ENCODE measurements at places on chromosomes 3 and 15.

DNA sequence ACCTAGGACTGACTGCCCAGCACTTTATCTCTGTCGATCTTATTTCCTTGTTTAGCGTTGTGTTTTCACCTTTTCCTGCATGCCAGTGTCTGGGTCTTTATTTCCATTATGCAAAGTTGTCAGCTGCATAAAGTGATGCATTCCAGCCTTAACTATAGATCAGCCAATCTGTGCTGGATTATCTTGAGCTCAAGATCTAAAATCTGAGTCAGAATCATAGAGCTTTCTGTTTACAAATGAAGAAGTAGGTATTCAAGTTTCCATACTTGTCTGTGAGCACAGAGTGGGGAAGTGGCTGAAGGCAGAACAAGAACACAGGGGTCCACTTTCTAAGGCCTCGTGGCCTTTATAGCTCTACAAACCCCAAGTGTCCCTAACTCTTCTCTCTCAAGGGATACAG lies 82.4 kb upstream of the PLCL2 start:
- H3K4me3 ChIP-seq: no peak overlapping the region
- no peak overlapping the region for H3K27ac ChIP-seq
- H3K4me1 ChIP-seq: peaks cover 14% of the 10 kb centered on the region
- no peak for DNase-seq

GRCh38 chr3:188389711-188390342 lies 235.9 kb downstream of the LPP start:
- no peaks in the 10 kb centered on the region for H3K27me3 ChIP-seq
- H3K4me3 ChIP-seq: no peak overlapping the region

DNA sequence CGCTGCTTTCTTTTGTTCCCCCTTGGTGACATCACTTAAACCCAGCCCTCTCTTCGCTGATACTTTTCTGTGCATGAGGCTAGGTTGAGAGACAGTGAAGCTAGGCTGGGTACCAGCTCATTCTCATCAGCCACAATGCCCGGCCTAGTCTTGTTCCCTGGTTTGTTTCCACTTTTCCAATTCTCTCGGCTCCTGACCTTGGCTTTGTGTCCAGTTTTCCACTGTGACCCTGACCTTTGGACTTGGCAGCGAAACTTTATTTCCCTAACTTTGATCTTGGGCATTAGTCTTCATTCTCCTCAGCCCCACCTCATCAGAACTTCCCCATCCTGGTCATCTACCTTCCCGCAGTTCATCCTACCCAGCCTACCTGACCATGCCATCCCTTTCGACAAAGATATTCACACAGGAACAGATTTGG lies 908 bp upstream of the ADPGK start:
- H3K27ac ChIP-seq: peak overlapping the region; percentile 96
- no peak for DNase-seq
- H3K36me3 ChIP-seq: no peaks in the 10 kb centered on the region
- peak overlapping the region; percentile 97 for H3K4me3 ChIP-seq

DNA sequence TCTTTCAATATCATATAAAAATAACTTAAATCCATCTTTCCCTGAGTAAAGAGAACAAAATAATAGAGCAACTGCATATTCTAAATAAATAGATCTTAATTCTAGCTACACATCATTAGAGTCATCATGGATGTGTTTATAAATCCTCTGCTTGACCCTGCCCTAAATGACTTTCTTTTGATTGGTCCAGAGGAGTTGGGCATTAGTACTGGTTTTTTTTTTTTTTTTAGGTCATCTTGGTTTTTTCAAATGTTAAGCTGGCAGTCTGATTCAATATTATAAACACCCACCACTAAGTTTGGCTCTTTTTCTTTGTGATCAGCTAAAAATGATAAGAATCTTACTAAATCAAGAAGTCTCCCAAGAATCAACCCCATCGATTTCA lies 504.0 kb upstream of the CBLB start:
- H3K27ac ChIP-seq: no peak overlapping the region
- H3K36me3 ChIP-seq: no peaks in the 10 kb centered on the region
- H3K27me3 ChIP-seq: no peaks in the 10 kb centered on the region
- no peak overlapping the region for H3K4me3 ChIP-seq

GRCh38 chr3:138945709-138946662 lies 951 bp downstream of the FOXL2 start:
- peak overlapping the region; percentile 32 for H3K27ac ChIP-seq
- peak; percentile 80 for DNase-seq
- peaks cover 15% of the 10 kb centered on the region for H3K27me3 ChIP-seq

DNA sequence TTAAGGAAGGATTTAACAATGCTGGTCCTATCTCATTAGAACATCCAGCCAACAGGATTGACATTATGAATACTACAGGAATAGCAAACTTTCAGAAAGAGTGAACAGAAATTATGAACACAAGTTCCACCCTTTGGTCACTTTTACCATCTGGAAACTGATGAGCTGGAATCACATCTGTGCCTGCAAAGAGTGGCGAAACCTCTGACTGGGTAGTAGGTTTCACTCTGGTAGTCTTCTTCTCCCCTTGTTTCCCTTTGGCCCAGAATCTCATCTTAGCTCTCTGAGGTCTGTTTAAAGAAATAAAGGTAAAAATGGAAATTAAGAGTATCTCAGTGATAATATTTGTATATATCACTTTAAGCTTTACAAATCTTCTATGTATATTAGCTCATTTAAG lies 73.1 kb downstream of the NR2E3 start:
- H3K4me3 ChIP-seq: no peak overlapping the region
- H3K4me1 ChIP-seq: no peaks in the 10 kb centered on the region
- H3K36me3 ChIP-seq: peaks cover 56% of the 10 kb centered on the region
- no peak for DNase-seq
- no peak overlapping the region for H3K27ac ChIP-seq

- no peak overlapping the region for H3K4me3 ChIP-seq
- no peaks in the 10 kb centered on the region for H3K27me3 ChIP-seq
- peaks cover 16% of the 10 kb centered on the region for H3K4me1 ChIP-seq
- no peak overlapping the region for H3K27ac ChIP-seq
- H3K36me3 ChIP-seq: no peaks in the 10 kb centered on the region
These were observed 555.5 kb upstream of the TBL1XR1 start for GRCh38 chr3:177752831-177753230.

DNA sequence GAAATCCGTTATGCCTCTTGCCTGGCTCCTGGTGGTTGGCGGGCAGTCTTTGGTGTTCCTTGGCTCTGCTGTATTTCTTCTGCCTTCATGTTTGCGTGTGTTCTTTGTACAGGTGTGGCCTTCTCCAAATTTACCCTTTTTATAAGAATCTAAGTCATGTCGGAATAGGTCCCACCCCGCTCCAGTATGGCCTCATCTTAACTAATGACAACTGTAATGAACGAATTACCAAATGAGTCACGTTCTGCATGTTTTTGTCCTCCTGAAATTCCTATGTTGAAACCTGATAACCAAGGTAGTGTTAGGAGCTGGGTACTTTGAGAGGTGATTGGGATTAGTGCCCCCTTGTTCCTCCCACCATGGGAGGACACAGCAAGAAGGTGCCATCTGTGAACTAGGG lies 71.1 kb downstream of the ITPR1 start:
- H3K27me3 ChIP-seq: no peaks in the 10 kb centered on the region
- H3K4me1 ChIP-seq: no peaks in the 10 kb centered on the region

- H3K36me3 ChIP-seq: no peaks in the 10 kb centered on the region
- H3K27ac ChIP-seq: no peak overlapping the region
- DNase-seq: no peak
- H3K4me1 ChIP-seq: no peaks in the 10 kb centered on the region
- H3K4me3 ChIP-seq: no peak overlapping the region
These were observed 450.8 kb upstream of the ADAMTS9 start for GRCh38 chr3:65138556-65138955.

GRCh38 chr3:111863942-111864694 lies 5.1 kb downstream of the PHLDB2 start:
- no peaks in the 10 kb centered on the region for H3K36me3 ChIP-seq
- peak overlapping the region; percentile 43 for H3K4me3 ChIP-seq

GRCh38 chr3:44478055-44478468 lies 592 bp upstream of the ZNF445 start:
- no peaks in the 10 kb centered on the region for H3K36me3 ChIP-seq
- DNase-seq: peak; percentile 27
- H3K4me3 ChIP-seq: peak overlapping the region; percentile 86
- H3K27me3 ChIP-seq: no peaks in the 10 kb centered on the region

GRCh38 chr3:94524102-94524919 lies 461.4 kb downstream of the NSUN3 start:
- no peak overlapping the region for H3K4me3 ChIP-seq
- H3K36me3 ChIP-seq: no peaks in the 10 kb centered on the region
- no peaks in the 10 kb centered on the region for H3K4me1 ChIP-seq
- H3K27ac ChIP-seq: no peak overlapping the region
- no peaks in the 10 kb centered on the region for H3K27me3 ChIP-seq

DNA sequence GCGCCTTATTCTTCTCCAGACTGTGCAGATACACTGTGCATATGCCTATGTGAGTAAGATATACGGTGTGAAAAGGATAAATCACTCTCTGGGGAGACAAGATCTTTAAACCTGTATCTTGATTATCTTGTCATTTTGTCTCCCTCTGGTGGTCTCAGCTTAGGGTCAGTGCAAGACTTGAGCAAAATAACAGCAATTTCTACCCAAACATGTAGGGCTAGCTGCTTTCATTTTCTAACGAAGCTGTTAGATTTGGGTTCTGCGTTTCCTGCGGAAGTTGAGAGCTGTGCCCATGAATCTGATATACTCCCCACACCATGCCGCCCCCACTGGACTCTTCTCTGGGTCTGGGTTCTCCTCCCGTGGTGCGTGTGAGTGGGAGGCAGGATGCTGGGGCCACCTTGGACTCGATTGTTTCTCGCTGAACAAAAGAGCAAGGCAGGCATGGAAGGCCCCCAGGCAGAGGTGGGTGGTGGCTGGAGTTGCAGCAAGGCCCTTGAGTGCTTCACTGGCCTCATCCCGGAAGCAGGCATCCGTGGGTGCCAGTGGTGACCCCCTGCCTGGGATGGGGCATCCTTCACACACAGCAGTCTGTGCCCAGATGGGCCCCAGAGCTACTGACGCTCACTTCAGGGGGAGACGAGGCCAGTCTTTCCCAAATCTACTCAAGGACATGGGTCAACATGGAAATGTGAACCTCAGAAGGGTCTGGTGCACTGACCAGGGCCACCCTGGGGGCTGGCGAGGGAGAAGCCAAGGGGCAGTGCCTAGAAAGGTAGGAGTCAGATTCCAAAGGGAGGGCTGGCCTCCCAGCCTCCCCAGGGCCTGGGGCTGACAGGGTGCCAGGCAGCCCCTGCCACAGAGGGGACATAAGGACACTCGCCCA lies 179.6 kb downstream of the NSMCE3 start:
- no peaks in the 10 kb centered on the region for H3K36me3 ChIP-seq
- H3K4me1 ChIP-seq: no peaks in the 10 kb centered on the region
- no peak overlapping the region for H3K27ac ChIP-seq
- H3K4me3 ChIP-seq: no peak overlapping the region
- no peaks in the 10 kb centered on the region for H3K27me3 ChIP-seq

GRCh38 chr15:89098281-89098680 lies 10.0 kb downstream of the ABHD2 start:
- no peaks in the 10 kb centered on the region for H3K27me3 ChIP-seq
- H3K36me3 ChIP-seq: no peaks in the 10 kb centered on the region
- H3K27ac ChIP-seq: no peak overlapping the region
- H3K4me1 ChIP-seq: peaks cover 23% of the 10 kb centered on the region
- no peak for DNase-seq

DNA sequence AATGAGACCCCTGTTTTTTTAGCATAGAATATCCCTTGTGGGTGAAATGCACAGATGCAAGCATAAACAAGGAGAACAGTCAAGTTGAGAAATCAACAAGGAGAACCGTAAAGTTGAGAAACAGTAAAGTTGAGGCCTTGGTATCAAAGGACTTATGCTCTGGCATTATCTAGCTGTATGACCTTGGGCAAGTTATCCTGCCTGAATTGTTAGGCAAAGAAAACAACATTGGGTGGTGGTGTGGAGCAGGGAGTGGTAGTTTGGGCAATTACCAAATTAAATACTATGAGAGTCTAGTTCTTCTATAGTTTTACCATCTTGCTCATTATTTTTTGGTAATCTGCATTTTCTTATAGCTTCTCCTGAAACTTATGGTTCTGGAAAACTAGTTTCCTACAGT lies 573.4 kb upstream of the ARPP21 start:
- H3K4me1 ChIP-seq: no peaks in the 10 kb centered on the region
- H3K36me3 ChIP-seq: no peaks in the 10 kb centered on the region
- no peak for DNase-seq
- H3K27me3 ChIP-seq: no peaks in the 10 kb centered on the region
- no peak overlapping the region for H3K27ac ChIP-seq
- no peak overlapping the region for H3K4me3 ChIP-seq

GRCh38 chr3:32522682-32523081 lies 20.0 kb upstream of the CMTM6 start:
- no peak overlapping the region for H3K4me3 ChIP-seq
- H3K4me1 ChIP-seq: no peaks in the 10 kb centered on the region
- no peaks in the 10 kb centered on the region for H3K27me3 ChIP-seq
- H3K36me3 ChIP-seq: peaks cover 30% of the 10 kb centered on the region
- no peak for DNase-seq

DNA sequence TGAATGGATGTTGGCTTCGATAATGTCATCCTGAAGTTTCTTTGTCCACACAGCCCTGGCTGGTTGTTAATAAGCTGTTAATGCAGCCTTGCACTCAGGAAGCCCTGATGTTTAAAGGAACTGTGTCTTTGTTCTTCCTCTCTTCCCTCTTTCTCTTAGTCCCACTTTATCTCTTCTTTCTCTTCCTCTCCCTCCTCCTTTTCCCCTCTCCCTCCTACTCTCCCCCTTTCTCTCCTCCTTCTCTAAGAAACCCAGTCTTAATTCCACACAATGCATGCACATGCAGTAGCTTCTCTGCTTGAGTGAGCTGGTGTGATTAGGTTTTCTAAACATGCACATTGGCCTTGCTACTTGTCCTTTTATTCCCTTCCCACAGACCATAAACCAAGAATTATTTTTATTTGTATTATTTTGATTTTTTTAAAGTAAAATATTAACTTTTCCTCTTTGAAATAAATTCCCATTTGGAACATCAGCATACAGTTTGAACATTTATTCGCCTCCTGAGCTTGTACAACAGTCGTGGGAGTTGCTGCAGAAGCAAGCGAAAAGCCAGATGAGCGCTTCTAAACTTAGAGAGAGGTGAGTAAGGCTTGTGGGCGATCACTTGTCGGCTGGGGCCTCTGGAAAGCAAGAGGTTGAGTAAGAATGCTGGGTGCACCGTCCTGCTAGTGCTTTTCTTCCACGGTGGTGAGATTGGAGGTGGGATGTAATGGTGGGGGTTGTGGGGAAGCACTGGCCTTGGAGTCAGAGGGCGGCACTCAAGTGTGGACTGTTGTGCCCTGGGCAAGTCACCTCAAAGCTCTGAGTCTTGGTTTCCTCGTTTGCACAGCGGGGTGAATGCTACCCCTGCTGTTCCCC lies 7.2 kb downstream of the GHRL start:
- no peaks in the 10 kb centered on the region for H3K27me3 ChIP-seq
- peaks cover 7% of the 10 kb centered on the region for H3K36me3 ChIP-seq
- no peak for DNase-seq
- H3K4me3 ChIP-seq: no peak overlapping the region

DNA sequence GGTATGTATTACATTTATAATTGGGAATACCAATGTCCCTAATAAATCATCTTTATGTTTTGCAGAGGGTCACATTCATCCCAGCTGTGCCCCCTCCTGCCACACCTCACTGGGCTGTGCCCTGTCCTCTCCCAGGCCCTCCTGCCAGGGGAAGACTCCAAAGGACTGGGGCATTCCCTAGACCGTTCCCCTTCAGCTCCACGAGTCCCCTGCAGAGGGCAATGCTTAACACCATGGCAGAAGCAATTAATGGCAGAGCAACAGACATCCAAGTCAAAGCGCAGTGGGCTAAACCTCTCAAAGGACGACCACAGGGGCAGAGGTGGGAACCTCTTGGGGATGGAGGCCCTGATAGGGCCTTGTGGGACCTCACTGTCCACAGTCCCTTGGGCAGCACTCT lies 71.3 kb upstream of the SEC13 start:
- DNase-seq: no peak
- H3K4me3 ChIP-seq: no peak overlapping the region
- no peaks in the 10 kb centered on the region for H3K27me3 ChIP-seq

GRCh38 chr15:92578096-92578835 lies 77.3 kb downstream of the FAM174B start:
- no peaks in the 10 kb centered on the region for H3K36me3 ChIP-seq
- no peak for DNase-seq
- no peaks in the 10 kb centered on the region for H3K27me3 ChIP-seq
- no peaks in the 10 kb centered on the region for H3K4me1 ChIP-seq
